ENCODE measurements at places on chromosomes 7 and 10. TPM values are rescaled to one million over a fixed set of nuclear protein-coding genes. Genes with fewer than 3 reads are reported as not detected.

ARL4A gene
- total RNA-seq = 13.2 TPM

AMZ1 gene
- 0.25 TPM for total RNA-seq

BAIAP2L1 gene
- total RNA-seq = 1.1 TPM

INA gene
- 0.33 TPM for total RNA-seq

RAB19 gene
- not detected for total RNA-seq

IL15RA gene
- 2.1 TPM for total RNA-seq

SPDYE2 gene
- total RNA-seq = not detected

RPEL1 gene
- total RNA-seq = under 0.01 TPM

TAF5 gene
- total RNA-seq = 3.8 TPM

NPFFR1 gene
- total RNA-seq = not detected

TAS2R3 gene
- 1.2 TPM for total RNA-seq

NRG3 gene
- total RNA-seq = not detected

Data from fibroblast of the aortic adventitia (primary cell).